Muscle of leg (tissue), 16 donors: ENCODE measurements at places on chromosomes 5 and 9. TPM values are rescaled to one million over a fixed set of nuclear protein-coding genes. Genes with fewer than 3 reads are reported as not detected.
A peak's percentile ranks its signal among the peaks of the same experiment; 100 is the strongest.

SSBP2 gene
- 51.9 TPM for total RNA-seq

ITK gene
- total RNA-seq, result 0.13 TPM

DNA sequence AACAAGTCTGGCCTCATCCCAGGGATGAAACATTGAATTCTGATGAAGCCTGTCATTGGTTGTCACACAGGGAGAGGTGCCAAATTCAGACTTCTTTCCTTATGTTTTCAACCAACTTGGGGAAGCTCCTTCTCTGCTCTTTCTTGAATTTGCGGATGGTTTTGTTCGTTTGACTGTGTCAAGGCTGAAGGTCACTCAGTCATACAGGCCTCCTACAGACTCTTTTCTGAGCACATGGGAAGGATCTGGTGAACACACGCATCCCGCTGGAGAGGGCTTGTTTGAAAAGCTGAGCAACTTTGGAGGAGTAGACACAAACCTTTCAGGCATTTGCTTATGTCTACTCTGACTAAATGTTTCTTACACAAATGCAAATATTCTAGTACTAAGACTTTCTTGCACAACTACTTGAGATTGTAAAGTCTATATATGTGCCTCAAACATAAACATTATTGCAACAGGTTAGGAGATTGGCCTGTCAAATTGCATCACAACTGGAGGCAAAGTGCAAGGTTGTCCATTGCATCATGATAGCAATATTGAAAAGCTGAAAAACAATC lies 151.5 kb upstream of the NR3C1 start:
- H3K27me3 ChIP-seq, result no peaks in the 10 kb centered on the region
- no peak for DNase-seq
- peaks cover 11% of the 10 kb centered on the region for H3K4me1 ChIP-seq
- H3K36me3 ChIP-seq, result no peaks in the 10 kb centered on the region
- H3K4me3 ChIP-seq, result no peak overlapping the region

MORN5 gene
- total RNA-seq, result 0.53 TPM

DNA sequence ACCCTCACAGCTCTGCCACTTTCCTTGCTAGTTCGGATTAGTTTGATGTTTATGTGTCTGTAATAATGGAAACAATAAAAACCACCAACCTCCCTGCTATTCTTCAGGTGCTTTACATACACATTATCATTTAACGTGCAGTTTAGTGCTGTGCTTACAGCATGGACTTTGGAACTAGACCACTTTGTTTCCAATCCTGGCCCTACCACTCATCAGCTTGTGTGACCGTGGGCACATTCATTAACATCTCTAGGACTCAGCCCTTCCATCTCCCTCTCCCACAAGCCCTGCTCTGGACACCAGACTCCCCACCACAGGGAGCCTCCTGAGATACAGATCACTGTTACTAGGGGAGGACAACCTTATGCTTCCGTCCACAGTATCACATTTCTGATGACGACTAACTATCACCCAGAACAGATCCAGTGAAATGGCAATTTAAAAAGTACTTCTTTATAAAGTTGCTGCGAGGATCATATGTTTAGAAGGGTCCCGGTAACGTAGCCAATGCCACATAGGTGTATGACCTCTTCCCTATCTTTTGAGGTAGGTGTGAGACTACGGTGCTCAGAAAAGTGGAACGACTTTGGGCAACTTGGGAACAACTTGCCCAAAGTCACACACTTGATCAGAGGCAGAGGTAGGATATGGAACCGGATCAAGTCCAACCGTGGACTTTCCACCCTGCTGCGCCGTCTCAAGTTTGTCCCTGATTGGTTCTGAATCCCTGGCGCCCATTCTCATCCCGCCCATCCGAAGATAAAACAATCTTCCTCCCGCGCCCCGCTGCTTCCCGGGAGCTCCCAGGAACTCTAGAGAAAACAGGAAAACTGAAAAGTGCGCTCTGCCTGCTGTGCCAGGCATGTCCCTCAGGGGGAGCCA lies 132.4 kb upstream of the NIPBL start:
- peak; percentile 80 for DNase-seq
- no peaks in the 10 kb centered on the region for H3K36me3 ChIP-seq
- H3K4me1 ChIP-seq, result peaks cover 40% of the 10 kb centered on the region
- peaks cover 2% of the 10 kb centered on the region for H3K27me3 ChIP-seq
- H3K4me3 ChIP-seq, result peak overlapping the region; percentile 57
- H3K27ac ChIP-seq, result peak overlapping the region; percentile 85

TMEM232 gene
- total RNA-seq, result 2.7 TPM

GRCh38 chr9:135779571-135779970 lies 77.6 kb downstream of the KCNT1 start:
- H3K36me3 ChIP-seq, result no peaks in the 10 kb centered on the region
- no peak for DNase-seq
- no peak overlapping the region for H3K27ac ChIP-seq
- no peaks in the 10 kb centered on the region for H3K27me3 ChIP-seq

CFAP90 gene
- total RNA-seq, result 0.22 TPM

GRCh38 chr5:96327722-96328121 lies 105.3 kb downstream of the PCSK1 start:
- DNase-seq, result no peak
- no peaks in the 10 kb centered on the region for H3K4me1 ChIP-seq
- H3K4me3 ChIP-seq, result no peak overlapping the region
- peaks cover 2% of the 10 kb centered on the region for H3K27me3 ChIP-seq

DNA sequence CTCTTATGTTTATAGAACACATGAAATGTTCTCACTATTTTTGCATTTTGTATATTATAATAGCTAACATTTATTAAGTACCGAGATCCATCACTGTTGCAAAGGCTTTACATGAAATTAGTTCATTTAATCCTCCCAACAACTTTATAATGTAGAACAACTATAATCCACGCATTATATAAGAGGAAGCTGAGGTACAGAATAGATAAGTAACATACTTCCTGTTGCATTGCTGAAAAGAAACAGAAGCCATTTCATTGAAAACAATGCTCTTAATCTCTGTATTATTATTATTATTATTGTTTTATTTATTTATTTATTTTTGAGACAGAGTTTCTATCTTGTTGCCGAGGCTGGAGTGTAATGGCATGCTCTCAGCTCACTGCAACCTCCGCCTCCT lies 7.9 kb upstream of the INSYN2B start:
- H3K27ac ChIP-seq, result no peak overlapping the region
- H3K27me3 ChIP-seq, result no peaks in the 10 kb centered on the region
- no peak for DNase-seq
- no peak overlapping the region for H3K4me3 ChIP-seq
- H3K4me1 ChIP-seq, result no peaks in the 10 kb centered on the region

DNA sequence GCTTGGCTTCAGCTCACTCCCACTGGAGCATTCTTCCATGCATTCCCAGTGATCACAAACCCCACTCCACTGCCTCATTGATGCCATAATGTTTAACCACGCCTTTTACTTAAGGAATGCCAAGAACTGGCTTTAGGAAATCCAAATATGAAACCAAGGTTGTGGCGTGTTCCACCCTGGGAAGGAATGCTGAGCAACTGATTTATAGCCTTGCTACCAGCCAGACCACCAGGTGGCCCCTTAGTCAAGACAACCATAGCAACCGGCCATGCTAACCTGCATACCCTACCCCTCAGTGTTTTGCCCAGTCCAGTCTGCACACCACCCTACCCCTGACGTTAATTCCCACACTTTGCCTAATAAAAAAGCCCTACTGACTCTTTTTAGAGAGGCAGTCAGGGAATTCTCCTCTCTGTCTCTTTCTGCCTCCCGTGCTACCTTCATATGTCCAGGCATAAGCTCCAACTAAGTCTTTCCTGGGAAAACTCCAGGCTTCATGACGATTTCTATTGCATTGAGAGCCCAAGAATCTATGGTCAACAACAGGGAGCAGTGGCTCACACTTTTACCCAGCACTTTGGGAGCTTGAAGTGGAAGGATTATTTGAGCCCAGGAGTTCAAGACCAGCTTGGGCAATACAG lies 27.0 kb upstream of the PRRC2B start:
- H3K27me3 ChIP-seq, result no peaks in the 10 kb centered on the region
- peak; percentile 63 for DNase-seq
- no peak overlapping the region for H3K4me3 ChIP-seq
